Mesenteric fat pad (tissue), 1 donor: ENCODE measurements at places on chromosomes 5 and 9.

DNA sequence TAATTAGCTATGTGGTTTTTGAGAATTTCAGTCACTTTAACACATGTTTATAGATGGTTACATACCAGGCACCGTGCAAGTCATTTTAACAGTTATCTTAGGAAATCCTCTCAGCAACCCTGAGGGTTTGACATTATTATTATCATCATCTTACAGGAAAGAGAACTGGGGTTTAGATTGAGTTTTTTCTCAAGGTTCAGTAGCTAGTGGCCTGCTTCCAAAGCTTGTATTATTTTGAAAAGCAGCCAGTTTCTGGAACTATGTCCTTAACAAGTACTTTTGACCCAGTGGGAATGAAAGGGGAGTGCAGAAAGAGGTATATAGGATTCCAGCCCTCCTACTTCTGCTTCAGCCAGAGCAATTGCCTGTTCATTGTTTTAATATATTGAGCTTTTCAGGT lies 157.5 kb downstream of the COMMD10 start:
- DNase-seq: no peak

- DNase-seq: no peak
Measured at GRCh38 chr5:16618138-16618897, 1.5 kb upstream of the RETREG1 start.

- DNase-seq: peak; percentile 94
Measured at GRCh38 chr9:35102769-35103659, at the start of gene STOML2. Gene STOML2 (minus strand): TSS chr9:35103131. CDS start chr9:35103094, 37 bp downstream.

- DNase-seq: no peak
Measured at GRCh38 chr5:150197476-150197875, 7.6 kb downstream of the SLC6A7 start.

DNA sequence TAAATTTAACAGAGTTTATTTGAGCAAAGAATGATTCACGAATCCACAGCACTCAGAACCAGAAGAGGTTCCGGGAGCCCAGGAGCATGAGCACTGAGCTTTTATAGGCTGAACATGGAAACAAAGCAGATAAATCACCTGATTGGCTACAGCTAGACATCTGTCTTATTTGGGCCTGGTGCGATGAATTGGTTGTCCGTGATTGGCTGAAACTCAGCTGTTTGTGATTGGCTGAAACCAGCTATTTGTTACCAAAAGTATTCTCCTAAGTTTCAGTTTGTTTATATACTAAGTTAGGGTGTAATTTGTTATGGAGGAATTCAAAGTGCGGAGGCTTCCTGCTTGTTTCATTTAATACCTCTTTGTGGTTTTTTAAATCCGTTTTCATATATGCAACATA lies 15.8 kb upstream of the LCP2 start:
- no peak for DNase-seq

DNA sequence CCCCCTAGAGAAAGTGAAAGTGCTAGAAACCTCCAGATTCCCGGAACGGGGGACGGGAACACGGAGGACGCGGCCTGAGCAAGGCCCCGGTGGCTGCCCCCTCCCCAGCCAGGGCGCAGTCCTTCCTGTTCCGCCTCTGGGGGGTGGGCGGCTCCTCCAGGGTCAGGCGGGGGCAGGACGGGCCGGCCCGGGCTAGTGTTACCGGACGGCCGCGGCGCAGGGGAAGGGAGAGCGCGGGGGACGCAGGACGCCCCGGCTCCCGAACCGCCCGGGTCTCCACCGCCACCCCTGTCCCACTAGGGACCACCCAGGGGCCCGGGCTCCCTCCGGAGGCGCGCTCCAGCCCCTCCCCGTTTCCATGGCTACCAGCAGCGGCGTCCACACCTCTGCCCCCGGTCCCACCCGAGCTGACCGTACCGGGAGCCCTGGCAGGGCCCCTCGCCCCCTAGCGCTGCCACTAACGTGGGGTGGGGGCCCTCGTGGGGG lies 579 bp downstream of the SLC12A7 start:
- no peak for DNase-seq

DNA sequence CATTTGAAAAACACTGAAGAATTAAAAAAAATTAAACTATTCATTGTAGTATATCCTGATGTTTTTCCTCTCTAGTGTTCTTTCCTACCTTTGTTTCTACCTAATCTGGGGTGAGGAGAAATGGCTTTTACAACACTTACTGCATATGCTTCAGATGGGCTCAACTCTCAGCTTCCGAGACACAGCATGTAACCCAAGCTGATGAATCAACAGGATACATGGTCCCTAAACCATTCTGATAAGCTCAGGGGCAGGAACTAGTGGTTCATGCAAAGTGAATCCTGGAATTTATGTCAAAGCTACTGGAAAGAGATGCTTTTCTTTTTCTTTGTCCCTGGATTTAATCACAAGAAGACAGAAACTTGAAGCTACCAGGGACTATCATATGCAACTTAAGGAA lies 672.5 kb upstream of the RORB start:
- DNase-seq: no peak

- no peak for DNase-seq
Measured at GRCh38 chr5:164420161-164420560, 914.7 kb downstream of the MAT2B start.

- DNase-seq: peak; percentile 86
Measured at GRCh38 chr9:122394265-122395125, 23.7 kb downstream of the PTGS1 start.

GRCh38 chr9:135443797-135444425 lies 35.7 kb upstream of the PPP1R26 start:
- DNase-seq: no peak

- no peak for DNase-seq
Measured at GRCh38 chr5:167061695-167062094, 1229.8 kb upstream of the WWC1 start.

DNA sequence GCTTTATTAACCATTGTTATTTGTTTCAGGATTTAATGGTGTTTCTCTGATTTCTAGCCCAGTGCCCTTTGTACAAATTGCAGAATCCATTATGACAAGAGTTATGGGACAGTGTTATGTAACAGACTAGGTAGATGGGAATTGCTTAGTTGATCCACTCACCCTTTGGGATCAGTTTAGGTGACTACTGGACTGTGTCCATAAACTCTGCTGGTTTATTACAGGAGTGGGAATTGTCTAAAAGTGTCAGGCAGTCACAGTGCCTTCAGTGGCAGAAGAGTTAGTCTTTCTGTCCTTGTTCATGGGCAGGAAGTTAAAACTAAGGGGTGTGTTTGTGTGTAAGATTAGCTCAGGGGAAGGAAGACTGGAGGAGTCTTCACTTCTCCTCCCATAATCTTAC lies 29.3 kb downstream of the RCL1 start:
- no peak for DNase-seq

DNA sequence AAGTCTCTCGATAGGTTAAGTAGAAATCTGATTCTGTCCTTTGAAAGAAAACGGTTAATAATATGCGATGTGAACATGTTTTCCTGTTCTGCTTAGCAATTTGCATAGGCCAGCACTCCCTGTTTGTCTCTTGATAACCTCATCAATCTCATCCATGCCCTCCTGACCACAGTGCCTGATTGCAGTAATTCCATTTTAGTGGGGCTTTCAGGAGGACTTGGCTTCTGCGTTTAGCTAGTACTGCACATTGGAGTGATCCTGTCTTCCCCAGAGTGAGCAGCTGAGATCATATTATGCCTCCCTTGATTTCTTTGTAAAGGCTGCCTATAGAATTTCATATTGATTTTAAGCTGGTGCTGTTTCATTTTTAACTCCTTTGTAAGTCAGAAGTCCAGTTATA lies 335.9 kb upstream of the ISL1 start:
- DNase-seq: no peak

DNA sequence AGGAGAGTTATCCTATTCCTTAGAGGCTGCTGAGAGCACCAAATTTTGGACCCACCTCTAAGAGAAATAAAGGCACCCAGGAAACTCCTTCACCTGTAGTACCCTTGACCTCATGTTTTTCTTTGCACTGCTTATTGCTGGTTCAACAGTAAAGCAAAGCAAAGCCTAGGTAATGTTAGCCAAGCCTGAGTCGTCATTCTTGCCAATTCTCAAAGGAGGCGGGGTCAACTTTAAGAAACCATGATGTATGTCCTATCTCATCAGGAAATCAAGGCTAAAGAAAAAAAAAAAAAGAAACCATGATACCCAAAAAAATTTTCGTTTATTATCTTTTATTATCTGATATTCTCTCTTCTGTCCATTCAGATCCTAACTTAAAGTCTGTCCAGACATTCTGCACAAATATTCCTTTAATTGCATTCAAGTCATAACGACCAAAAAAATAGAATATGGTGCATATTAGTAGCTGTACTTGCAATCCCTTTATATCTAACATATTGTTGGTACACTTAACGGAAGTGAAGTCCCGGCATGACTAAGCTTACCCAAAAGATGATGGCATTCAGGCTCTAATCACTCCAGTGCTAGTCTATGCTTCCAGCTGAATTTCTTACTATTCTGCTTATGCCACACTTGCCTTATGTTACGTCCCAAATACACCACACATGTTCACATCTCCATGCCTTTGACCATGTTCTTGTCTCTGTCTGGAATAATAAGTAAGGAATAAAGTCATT lies 1.8 kb downstream of the AUH start:
- DNase-seq: no peak

GRCh38 chr9:77495834-77496671 lies 152.1 kb downstream of the GNA14 start:
- no peak for DNase-seq

DNA sequence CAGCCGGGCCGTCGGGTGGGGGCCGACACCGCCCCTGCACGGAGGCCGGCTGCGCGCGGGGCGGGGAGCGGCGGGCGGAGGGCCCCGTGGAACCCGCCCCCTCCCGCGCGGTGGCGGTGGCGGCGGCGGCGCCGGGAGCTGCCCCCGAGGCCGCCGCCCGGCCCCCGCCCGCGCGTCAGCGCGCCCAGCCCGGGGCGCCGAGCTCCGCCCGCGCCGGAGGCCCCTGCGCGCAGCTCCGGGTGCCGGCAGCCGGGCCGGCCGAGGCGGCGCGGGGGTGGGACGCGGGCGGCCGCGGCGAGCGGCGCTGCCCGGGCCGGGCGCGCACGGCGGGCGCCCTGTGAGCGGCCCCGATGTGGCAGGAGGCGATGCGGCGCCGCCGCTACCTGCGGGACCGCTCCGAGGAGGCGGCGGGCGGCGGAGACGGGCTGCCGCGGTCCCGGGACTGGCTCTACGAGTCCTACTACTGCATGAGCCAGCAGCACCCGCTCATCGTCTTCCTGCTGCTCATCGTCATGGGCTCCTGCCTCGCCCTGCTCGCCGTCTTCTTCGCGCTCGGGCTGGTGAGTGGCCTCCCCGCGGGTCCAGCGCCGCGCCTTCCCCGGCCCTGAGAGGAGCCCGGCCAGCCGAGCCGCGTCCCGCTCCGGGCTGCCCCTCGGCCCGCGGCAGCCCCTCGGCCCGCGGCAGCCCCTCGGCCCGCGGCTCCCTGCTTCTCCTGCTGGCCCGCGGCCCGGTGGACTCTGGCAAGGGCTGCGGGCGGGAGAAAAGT lies at the start of gene ADCY2:
TSS of gene ADCY2 (plus strand) at position 192 of the 766 bp plus-strand sequence. CDS start at position 351, 159 bp downstream.
- DNase-seq: no peak

DNA sequence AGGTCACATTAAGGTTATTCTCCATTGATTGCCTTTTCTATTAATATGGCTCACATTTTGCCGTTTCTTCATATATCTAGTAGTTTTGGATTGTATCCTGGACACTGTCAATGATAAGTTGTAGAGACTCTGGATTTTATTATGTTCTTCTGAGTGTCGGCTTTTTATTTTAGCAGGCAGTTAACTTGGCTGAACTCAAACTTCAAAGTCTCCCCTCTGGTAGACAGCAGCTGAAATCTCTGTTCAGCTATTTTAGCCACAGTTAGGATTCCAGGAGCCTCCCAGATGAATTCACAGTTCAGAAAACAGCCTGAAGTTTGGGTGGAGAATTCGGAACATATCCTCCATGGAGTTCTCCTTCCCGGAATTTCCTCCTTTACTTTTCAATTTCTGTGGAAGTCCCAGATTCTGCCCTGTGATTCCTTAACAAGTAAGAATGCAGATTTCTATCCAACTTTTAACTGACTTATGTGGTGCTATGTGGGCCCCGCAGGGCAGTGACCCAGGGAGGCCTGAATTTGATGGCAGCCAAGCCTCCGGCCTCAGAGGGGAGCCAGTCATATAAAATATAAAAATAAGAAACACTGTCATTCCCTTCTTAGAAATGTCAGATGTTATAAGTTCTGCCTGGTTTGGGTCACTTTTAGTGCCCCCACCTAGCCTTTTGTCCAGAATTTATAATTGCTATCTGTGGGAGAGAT lies 39.3 kb upstream of the MVB12B start:
- no peak for DNase-seq

DNA sequence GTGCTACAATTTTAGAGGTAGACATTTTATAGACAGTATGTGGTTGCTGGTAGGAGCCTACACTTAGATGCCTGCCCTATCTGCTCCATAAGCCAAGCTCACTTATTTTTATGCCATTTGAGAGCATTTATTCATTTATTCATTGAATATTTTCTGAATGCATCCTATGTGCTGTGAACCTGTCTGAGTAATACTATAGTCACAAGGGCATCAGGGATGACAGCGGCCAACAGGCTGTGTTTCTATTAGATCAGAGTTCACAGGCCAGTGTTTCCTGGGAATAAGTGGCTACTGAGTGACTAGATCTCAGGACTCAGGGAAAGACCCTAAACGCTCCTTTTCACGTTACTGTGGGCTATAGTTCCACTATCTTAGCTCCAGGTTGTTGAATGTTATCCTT lies 235.2 kb upstream of the MSX2 start:
- DNase-seq: no peak

DNA sequence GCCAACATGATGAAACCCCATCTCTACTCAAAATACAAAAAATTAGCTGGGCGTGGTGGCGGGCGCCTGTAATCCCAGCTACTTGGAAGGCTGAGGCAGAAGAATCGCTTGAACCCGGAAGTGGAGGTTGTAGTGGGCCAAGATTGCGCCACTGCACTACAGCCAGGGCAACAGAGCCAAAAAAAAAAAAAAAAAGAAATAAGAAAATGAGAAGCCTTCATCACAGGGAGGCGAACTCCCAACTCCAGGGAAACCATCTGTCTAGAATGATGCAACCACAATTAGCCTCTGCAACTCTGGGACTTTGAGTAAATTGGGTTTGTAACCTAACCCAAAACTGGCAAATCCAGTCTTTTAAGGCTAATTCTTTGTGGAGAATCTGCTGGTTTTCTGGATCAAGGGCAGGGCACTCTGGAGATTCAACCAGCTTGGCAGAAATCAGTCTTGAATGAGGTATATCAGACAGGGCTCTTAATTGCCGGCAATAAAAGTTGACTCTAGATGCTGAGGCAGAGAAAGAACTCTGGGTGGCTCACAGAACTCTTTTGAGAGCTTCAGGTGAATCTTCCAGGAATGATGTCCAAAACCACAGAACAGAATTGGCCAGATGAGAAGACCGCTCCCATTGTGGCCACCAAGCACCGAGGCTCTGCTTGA lies 9.9 kb downstream of the S100Z start:
- DNase-seq: no peak
